Putamen (tissue), 1 donor: ENCODE measurements at places on chromosomes 11 and 22.

DNA sequence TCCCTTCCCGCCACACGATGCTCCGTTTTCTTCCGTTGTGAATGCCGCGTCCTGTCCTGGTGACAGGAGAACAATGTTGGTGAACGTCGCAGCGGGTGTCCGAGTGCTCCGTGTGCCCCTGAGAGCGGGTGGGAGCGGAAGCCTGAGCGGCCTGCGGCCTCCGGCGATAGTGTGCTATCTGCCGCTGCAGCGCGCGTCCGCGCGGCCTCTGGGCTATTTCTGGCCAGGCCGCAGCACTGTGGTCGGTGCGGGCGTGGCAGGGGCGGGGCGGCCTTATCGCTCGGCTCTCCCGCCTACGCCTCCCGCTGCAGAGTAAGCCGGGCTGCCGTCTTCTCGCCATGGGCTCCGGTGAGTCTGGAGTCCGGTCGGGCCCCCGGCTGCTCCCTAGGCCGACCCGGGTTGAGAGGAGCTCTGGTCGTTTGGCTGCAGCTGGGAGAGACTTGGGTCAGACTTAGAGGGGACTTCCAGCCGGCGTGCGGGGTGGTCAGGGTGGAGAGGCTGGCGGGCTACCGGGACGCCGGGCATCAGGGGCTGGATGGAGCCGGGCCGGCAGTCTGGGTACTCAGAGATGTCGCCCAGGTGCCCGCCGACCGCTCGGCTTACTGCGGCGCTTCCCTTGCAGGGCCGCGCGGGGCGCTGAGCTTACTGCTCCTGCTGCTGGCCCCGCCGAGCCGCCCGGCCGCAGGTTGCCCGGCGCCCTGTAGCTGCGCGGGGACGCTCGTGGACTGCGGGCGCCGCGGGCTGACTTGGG is at the start of gene GP1BB:
Gene GP1BB, plus strand, starts transcription at position 308 of the 751 bp plus-strand sequence. Its CDS starts 31 bp downstream, at position 339.
- no peak for DNase-seq

DNA sequence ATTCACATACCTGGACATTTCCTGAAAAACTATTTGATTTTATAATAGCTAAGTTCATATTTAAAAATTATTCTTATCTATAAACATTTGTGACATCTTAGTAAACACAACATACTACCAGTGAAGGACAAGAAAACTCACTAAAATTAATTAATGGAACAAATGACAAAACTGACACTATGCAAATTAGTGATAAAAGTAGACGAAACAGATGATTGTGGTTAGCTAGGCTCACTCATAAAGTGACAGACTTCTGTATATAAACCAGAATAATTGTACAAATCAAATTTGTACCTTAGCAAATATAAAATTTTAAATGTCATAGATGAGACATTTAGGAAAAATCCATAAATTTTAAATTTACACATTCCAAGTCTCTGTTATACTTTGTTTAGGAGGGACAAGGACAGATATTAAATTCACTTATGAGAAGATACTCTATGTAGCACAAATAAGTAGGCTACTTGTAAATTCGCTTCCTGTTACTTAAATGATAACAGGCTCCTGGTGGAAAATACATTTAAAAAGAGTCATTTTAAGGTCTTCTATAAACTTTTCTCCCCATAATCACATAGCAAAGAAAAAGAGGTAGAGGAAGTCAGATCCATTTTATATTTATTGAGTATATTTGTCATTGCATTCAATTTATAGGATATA is 81.2 kb downstream of the KIF18A start:
- no peak for DNase-seq

DNA sequence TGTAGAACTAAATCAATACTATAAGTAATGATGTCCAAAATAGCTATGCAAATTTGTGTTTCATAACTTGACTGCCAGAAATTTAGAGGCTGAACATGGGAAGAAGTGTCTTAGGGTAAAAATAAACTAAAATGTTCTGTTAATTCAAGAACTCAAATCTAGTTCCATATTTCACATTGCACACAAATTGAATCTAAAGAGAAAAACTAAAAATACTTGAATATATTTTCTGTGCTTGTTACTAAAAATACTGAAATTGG is 43.5 kb downstream of the FANCF start:
- no peak for DNase-seq

- DNase-seq = no peak
These were observed 2.4 kb upstream of the RANGAP1 start for GRCh38 chr22:41288245-41288946.

DNA sequence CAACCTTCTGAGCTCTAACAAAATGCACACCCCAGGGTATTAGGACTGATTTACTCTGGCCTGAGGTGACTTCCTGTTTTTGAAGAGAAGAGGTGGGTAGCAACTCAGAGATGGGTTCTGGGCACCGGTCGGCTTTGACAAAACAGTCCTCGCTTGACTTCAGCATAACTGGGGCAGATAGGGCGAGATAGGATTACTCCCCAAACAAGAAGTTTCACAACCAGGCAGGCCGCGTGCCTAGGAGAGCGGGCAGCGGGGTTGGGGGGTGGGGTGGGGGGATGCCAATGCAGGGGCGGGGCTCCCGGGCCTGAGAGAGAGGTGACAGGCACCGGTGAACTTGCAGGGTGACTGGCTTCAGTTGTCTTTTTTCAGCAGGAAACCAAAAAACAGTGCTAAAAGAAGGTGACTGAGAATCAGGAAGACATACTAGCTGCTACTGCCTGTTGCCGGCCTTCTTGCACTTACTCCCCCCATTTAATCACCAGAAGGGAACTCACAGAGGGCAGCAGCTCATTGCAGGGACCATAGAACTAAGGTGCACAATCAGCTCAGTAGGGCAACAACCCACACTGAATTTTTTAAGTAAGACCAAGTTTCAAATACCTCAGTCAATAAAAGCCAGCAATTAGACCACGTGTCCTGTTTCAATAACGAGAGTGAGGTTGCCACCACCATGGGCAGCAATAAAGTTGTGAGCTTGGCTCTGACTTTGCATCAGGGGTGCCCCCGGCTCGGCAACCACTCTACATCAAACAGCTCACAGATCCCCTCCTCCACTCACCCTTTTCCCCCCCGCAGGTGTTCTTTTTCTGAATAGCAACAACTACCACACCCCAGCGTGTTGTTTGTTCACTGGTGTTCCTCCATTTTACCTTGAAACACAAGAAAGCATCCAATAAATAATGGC is 37.2 kb upstream of the ETS1 start:
- DNase-seq = no peak

DNA sequence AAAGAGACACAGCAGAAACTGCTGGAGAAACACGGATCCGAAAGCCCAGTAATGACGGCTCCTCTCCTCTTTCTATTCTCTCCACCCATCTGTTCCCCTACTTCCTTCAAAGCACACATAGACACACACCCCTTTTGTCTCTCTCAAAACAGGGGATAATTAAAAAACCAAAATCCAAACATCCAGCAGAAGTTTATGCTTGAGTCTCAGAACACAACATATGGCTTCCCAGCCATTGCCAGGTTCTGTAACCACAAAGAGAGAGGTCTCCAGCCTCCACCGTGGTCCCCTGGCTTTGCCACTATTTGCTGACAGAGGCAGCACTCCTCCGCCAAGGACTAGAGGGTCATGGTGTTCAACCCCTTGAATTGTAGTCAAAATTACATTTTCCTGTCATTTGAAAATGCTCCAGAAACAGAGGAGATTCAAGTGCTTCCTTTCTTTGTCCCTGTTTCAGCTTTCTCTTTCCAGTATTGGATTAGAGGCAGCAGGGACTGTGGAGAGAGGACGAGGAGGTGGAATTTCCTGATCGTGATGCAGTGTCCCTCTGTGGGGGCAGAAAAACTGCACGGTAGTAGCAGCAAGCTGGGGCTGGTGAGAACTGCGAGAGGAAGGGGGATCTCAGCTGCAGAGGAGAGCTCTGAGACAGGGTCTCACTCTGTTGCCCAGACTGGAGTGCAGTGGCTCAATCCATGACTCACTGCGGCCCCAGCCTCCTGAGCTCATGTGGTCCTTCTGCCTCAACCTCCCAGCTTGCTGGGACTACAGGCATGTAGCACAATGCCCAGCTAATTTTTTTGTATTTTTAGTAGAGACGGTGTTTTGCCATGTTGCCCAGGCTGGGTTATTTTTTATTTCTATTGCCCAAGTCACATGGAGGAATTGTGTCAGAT is 60.3 kb downstream of the UBASH3B start:
- no peak for DNase-seq

GRCh38 chr22:47987885-47988515 is 1225.5 kb downstream of the TBC1D22A start:
- DNase-seq = no peak

- DNase-seq = no peak
These were observed 380.1 kb upstream of the DDI1 start for GRCh38 chr11:103656382-103656781.

DNA sequence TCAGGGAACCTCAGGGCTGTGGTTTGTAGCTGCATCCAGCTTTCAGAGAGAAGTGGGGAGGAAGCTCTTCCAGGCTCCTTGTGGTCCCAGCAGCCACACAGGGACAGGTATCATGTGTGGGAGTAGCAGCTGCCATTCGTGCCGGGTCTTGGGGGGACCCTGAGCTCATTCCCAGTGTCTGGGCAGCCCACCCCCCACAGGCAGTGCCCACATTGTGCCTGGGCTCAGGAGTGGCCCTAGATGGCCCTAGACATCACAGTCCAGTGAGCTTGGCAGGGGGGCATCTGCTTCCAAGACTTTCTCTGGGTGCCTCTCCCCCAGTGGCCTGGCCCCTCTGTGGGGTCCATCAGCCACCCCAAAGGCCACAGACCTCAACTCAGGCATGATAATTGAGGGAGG is 619.7 kb downstream of the BRD1 start:
- no peak for DNase-seq

DNA sequence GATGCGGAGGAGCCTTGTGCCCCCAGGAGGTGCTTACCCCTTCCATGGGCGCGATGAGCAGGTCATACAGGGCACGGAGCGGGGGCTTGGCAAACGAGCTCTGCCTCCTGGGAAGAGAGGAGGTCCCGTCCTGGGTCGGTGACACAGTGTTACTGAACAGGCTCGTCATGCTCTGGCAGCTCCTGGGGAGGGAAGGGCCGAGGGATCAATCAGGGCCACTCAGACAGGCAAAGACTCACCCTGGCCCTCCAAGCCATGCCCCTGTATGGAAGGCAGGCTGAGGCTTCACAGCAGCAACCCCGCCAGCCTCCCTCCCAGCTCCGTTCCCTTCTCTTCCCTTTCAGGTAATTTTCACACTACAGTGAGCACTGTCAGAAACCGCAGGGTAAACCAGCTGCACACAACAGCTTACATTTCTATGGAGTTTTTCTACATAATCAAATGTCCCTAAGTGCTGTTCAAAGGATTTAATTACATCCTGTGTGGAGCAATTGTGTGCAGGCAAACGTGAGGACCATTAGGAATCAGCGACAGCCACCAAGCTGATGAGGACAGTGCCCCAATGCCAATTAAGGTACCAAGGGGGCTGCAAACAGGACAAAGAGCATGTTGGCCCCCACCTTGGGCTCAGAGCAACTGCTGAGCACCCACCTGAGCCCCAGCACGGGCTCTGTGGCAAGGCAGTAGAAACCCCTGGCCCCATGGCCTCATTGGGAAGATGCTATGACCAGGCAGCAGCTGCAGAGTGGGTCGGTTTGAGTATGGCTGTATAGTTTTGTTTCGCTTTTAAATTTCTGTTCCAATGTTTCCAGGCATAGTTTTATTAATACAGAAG is 95.4 kb upstream of the PITPNB start:
- no peak for DNase-seq

- DNase-seq = peak; percentile 51
These were observed 68.7 kb upstream of the ASPHD2 start for GRCh38 chr22:26360169-26360885.

GRCh38 chr22:46986788-46987187 is 224.3 kb downstream of the TBC1D22A start:
- DNase-seq = no peak

DNA sequence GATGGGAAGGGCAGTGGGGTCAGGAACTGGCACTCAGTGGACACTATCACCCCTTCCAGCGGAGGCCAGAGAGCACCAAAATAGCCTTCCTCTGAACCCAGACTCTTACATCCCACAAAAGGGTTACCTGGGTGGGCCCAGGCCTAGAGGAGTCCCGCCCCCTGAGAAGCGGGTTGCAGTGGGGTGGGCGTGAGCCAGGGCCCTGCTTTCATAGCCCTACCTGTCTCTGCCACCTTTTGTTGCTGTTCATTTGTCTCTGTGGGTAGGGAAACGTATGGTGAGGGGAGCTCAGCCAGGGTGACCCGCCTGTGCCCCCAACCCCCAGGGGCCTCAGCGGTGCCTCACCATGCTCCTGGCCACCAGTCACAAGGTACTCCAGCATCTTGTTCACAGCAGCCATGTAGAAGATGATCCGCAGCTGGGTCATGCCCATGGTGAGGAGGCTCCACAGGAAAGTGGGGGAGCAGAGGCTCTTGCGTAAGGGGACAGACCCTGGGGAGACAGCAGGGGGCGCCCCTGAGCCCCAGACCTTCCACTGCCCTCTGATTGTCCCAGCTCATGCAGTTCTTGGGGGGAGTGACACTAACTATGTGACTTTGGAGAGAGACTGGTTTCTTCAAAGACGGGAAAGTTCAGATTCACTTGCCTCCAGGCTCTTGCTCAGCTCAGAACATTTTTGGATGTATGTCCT is 24.0 kb downstream of the SLC43A1 start:
- DNase-seq = no peak

- no peak for DNase-seq
These were observed 9.8 kb downstream of the TRAF6 start for GRCh38 chr11:36500315-36500721.

- no peak for DNase-seq
These were observed 40.9 kb downstream of the RNF141 start for GRCh38 chr11:10499874-10500601.

DNA sequence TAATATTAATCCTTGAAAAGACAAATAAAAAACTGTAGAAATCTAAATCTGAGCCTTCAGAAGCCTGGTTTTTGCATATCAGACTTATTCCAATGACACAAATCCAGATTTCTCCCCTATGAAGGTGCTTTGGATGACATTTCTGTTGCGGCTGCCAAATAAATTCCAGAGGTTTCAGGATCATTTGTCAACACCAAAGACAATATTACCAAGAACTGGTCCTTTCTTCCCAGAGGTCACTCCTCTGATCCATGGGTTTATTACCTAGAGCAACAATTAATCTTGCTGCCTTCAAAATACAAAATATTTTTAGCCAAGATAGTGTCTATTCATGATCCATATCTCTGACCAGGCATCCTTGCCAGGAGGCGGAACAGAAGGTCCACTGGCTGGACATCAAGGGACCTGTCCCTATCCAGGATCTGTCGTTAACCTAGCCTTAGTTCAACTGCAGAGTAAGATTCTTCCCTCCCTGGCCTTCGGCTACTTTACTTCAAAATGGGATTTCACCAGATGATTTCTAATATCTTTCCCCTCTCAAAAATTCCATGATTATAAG is 4.9 kb downstream of the CADM1 start:
- no peak for DNase-seq
